ENCODE measurements at places on chromosomes 1 and 21.

DNA sequence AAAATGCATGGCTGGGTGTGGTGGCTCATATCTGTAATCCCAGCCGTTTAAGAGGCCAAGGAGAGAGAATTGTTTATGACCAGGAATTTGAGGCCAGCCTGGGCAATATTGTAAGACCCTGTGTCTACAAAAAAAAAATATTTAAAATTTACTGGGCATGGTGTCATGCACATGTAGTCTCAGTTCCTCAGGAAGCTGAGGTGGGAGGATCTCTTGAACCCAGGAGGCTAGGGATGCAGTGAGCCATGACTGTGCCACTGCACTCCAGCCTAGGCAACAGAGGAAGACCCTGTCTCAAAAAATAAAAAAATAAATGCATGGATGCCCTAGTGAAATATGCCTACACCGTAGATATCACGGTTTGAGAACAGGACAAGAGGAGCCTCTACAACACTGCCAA lies 1331.2 kb upstream of the B3GALT2 start:
- no peak for DNase-seq
- H3K4me1 ChIP-seq: no peaks in the 10 kb centered on the region
- H3K27me3 ChIP-seq: no peaks in the 10 kb centered on the region
- no peak overlapping the region for H3K27ac ChIP-seq
- no peak overlapping the region for H3K4me3 ChIP-seq

- no peaks in the 10 kb centered on the region for H3K4me1 ChIP-seq
- no peak overlapping the region for H3K4me3 ChIP-seq
- H3K27me3 ChIP-seq: peaks cover 22% of the 10 kb centered on the region
- DNase-seq: no peak
- H3K36me3 ChIP-seq: no peaks in the 10 kb centered on the region
Observed at GRCh38 chr1:29370067-29370466, 133.7 kb downstream of the PTPRU start.

DNA sequence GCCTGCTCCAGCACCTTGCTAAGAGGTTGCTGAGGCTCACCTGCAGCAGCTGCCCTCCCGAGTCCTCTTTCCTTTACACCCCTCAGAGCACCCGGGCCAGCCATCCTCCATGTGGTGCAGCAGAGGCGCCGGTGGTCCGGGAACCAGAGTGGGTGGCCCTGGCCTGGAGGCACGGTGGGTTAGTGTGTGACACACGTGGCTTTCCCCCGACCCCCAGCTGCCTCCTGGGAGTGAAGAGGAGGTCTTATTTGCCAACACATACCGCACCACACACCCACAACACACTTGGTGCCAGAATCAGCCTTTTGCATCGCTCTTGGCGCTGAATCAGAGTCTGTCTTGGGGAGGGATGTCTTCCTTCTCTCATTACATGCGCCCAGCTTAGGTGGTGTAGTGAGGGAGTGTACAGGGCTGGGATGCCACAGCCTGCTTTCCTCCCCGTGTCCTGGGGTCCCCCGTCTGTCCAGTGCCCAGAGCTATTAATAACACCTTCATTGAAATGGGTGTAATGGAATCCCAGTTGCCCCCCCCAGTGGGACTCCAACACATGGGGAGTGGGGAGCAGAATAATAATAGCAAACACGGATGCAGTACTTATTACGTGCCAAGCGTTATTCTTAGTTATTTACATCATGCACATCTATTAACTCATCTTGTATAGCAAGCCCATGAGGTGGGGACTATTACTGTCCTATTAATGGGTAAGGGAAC lies 38.2 kb downstream of the MAPKAPK2 start:
- no peaks in the 10 kb centered on the region for H3K36me3 ChIP-seq
- DNase-seq: no peak
- no peak overlapping the region for H3K4me3 ChIP-seq
- no peak overlapping the region for H3K27ac ChIP-seq

DNA sequence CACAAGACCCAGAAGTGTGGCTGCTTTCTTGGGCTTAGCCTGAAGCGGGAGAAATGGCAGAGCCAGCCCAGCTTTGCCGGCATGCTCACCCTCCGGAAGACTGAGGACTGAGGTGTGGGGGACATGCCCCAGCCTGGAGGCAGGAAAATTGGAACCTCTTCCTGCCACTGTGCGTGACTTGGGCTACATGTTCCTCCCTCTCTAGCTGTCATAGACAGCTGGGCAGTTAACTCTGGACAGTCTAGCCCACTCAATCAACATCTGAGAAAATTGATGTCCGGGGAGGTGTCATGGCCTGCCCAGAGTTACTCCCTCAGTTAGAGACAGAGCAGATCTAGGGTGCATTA lies 59.7 kb downstream of the UBE2T start:
- no peak overlapping the region for H3K4me3 ChIP-seq
- H3K27me3 ChIP-seq: peaks cover 61% of the 10 kb centered on the region
- H3K36me3 ChIP-seq: no peaks in the 10 kb centered on the region
- H3K4me1 ChIP-seq: peaks cover 13% of the 10 kb centered on the region

DNA sequence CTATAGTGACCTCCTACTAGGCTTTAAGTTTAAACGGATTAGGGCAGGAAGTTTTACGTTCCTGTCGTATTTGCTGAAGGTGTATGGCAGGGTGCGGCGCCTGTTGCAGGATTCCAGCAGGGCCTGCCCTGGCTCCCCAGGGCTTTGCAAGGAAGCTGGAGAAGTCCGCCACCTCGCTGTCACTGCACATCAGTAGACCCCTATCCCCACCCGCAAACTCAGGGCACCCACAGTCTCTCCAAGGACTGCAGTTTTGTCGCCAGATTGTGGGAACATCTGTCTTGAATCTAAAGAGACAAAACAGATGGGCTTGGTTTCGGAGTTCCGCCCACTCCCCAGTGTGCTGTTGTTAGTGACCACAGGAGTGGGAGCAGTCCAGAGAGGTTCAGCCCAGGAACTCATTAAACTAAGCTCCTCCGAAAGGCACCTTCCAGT lies 110.8 kb downstream of the CDC7 start:
- H3K4me3 ChIP-seq: no peak overlapping the region
- H3K4me1 ChIP-seq: peaks cover 4% of the 10 kb centered on the region
- H3K36me3 ChIP-seq: no peaks in the 10 kb centered on the region
- no peak overlapping the region for H3K27ac ChIP-seq

DNA sequence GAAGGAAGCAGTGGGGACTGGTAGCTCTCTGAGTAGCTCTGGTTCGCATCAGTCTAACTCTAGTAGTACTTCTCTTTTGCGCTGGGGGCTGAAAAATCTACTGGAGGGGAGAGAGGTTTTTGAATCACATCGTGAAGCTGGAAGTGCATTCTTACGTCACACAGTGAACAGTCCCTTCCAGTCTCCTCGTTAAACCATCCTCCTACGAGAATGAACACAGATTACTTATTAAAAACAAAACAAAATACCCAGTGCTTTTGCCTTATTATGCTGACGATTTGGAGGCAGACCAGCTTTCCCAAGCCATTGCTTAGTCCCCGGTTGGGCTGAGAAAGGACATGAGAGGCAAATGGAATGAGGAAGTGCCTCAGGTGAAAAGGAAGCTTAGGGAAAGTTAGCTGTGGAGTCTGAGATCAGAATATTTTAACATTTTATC lies 16.1 kb downstream of the HUNK start:
- no peaks in the 10 kb centered on the region for H3K36me3 ChIP-seq
- H3K4me3 ChIP-seq: no peak overlapping the region
- peaks cover 11% of the 10 kb centered on the region for H3K27me3 ChIP-seq
- no peaks in the 10 kb centered on the region for H3K4me1 ChIP-seq
- H3K27ac ChIP-seq: no peak overlapping the region

GRCh38 chr1:182927693-182928433 lies 25.1 kb downstream of the SHCBP1L start:
- DNase-seq: no peak
- peaks cover 14% of the 10 kb centered on the region for H3K27me3 ChIP-seq
- no peaks in the 10 kb centered on the region for H3K36me3 ChIP-seq

- peaks cover 59% of the 10 kb centered on the region for H3K27me3 ChIP-seq
- no peak overlapping the region for H3K4me3 ChIP-seq
- no peak overlapping the region for H3K27ac ChIP-seq
Observed at GRCh38 chr1:53681351-53681976, 57.5 kb downstream of the GLIS1 start.

GRCh38 chr1:243595527-243596210 lies 254.4 kb downstream of the AKT3 start:
- no peaks in the 10 kb centered on the region for H3K36me3 ChIP-seq
- H3K4me1 ChIP-seq: peaks cover 26% of the 10 kb centered on the region
- no peak overlapping the region for H3K4me3 ChIP-seq

- H3K27me3 ChIP-seq: peaks cover 8% of the 10 kb centered on the region
- no peak overlapping the region for H3K27ac ChIP-seq
- no peaks in the 10 kb centered on the region for H3K4me1 ChIP-seq
- H3K4me3 ChIP-seq: no peak overlapping the region
- DNase-seq: no peak
Observed at GRCh38 chr1:162667381-162668080, 35.3 kb downstream of the DDR2 start.

DNA sequence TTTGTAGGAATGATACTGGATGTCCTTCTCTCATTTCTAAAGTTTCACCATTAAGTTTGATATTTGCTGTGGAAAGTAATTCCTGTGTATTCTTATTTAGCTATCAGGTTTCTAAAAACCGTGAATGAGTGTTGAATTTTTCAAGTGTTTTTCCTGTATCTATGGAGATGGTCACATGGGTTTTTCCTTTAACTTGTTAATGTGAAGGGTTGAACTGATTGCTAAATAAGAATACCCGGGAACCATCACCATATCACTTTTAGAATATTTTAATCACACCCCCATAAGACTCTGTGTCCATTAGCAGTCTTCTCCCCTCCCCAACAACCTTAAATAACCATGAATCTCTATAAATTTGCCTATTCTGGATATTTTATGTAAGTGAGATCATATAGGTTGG lies 16.5 kb upstream of the ASAP3 start:
- DNase-seq: no peak
- peaks cover 5% of the 10 kb centered on the region for H3K4me1 ChIP-seq
- H3K27ac ChIP-seq: no peak overlapping the region
- H3K27me3 ChIP-seq: peaks cover 23% of the 10 kb centered on the region

GRCh38 chr1:149923626-149924025 lies 4.0 kb downstream of the SF3B4 start:
- DNase-seq: no peak
- no peak overlapping the region for H3K4me3 ChIP-seq
- peaks cover under 1% of the 10 kb centered on the region for H3K27me3 ChIP-seq
- H3K27ac ChIP-seq: no peak overlapping the region

DNA sequence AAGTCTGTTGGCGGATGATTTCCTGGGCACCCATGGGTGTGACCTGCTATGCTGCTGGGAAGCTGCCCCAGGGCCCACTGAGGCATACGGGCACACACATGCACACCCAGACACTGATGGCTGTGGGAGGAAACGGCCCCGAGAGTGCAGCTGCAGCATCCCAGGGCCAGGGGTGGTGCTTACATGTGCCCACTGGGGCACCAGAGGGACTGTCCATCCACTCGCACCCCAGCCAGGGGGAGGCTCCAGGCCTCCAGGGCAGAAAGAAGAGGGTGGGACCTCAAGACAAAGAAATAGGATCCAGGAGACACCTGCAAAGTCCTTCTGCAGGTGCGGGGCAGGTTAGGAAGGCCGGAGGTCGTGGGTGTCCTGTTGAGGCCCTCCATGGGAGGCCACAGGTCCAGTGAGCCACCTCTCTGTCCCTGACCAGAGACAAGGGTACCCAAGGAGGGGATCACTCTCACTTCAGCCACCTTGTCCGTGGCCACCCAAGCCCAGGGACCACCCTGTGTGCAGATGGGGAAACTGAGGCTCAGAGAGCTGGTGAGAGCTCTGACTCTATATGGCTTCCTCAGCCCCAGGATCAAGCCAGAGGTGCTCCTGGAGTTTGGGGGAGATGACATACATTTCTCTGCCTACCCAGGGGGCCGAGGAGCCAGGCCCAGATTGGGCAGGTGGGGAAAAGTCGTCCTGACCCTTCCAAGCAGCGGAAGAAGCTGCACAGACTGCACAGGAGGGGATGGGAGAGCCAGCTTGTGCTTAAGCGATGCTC lies 57.1 kb downstream of the WNT9A start:
- H3K27ac ChIP-seq: no peak overlapping the region
- peaks cover 4% of the 10 kb centered on the region for H3K27me3 ChIP-seq
- peak; percentile 16 for DNase-seq
- peaks cover 19% of the 10 kb centered on the region for H3K4me1 ChIP-seq
- no peak overlapping the region for H3K4me3 ChIP-seq

DNA sequence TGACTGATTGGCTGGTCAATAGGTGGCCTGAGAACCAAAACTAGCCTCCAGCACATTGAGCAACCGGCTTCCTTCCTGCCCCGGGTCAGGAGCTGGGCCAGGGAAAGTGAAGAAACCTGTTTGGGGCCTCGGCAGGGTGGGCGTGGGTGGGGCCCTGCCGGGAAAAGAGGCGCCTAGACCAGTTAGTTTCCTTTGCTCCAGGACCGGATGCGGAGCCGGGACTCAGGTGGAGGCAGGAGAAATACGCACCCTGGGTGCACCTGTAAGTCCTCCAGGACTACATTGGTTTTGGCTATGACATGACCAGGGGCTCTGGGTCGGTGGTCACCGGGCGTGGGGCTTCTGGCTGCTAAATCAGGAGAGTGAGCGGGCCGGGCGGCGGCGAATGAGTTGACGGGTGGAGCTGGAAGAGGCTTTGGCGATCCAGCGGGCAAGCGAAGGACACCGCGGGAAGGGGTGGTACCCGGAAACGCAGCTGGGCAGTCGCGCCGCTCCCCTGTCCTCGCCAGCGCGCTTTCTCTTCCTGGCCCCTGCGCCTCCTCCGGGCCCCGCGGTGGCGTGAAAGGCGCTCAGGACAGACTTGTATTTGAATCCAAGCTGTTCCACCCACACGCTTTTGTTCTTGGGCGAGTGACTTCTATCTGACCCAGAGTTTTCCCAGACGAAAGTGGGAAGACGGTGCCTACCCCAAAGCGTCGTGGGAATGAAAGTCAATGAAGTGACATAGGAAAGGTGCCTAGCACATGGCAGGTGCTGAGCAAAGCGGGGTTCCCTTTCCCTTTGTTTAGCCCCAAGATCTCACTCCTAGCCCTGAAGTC lies 30.6 kb upstream of the JUN start:
- H3K27me3 ChIP-seq: peaks cover 3% of the 10 kb centered on the region
- H3K4me3 ChIP-seq: peak overlapping the region; percentile 48
- peak overlapping the region; percentile 39 for H3K27ac ChIP-seq
- peaks cover 2% of the 10 kb centered on the region for H3K36me3 ChIP-seq

- no peak overlapping the region for H3K4me3 ChIP-seq
- no peak overlapping the region for H3K27ac ChIP-seq
Observed at GRCh38 chr1:167342846-167343245, 122.2 kb downstream of the POU2F1 start.

DNA sequence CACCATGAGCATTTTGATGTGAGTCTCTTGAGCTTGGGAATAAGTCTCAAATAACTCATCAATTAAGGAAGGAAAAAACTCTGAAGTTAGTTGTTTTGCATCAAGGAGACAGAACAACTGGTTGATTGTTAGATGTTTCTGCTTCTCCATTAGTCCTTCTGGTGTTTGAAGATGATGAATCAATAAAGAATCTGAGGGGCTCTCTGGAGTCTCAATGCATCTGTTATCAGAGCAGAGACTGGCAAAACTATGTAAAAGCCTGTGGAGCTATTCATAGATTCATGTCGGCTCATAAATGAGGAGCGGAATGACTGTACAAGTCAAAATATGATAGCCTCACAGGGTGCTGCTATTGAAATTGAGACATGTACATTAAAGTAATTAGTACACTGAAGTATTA lies 73.3 kb upstream of the ZC3H11B start:
- DNase-seq: no peak
- H3K27me3 ChIP-seq: no peaks in the 10 kb centered on the region
- H3K4me1 ChIP-seq: no peaks in the 10 kb centered on the region
- H3K36me3 ChIP-seq: no peaks in the 10 kb centered on the region
- no peak overlapping the region for H3K27ac ChIP-seq
- H3K4me3 ChIP-seq: no peak overlapping the region

All from activated naive CD4-positive, alpha-beta T cell treated with anti-CD3 and anti-CD28 coated beads, Interleukin-2, amount 10 ng/mL, durations not matched to agents 7 days and 5 days (primary cell).